ENCODE measurements at places on chromosomes 4 and X. TPM values are rescaled to one million over a fixed set of nuclear protein-coding genes. Genes with fewer than 3 reads are reported as not detected.

- no peak for DNase-seq
These were observed 512.7 kb upstream of the FAT1 start for GRCh38 chr4:187236209-187236890.

The TLR10 gene
- total RNA-seq: 48.5 TPM

DNA sequence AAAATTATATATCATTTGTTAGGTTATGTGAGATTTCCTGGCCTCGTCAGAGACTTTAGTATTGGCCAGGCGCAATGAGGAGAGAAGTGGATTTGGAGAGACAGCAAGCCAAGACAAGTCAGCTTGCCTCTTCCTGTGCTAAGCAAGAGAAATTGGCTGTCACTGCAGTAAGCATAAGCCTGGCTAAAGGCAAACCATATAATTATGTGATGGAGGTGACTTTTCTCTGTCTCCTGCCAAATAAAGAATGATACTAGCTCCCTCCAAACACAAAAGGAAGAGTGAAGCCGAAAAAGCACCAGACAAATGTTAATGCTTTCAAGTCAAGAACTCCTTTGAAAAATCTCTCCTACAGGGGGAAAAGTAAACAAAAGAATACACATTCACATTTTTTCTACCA lies 2246.0 kb downstream of the ARAP2 start:
- DNase-seq: no peak

- DNase-seq: no peak
These were observed 106.3 kb downstream of the LINC00632 start for GRCh38 chrX:140815868-140816267.

GRCh38 chr4:150578745-150579501 lies 3.0 kb upstream of the MAB21L2 start:
- DNase-seq: no peak

- no peak for DNase-seq
These were observed 154.2 kb downstream of the AMELX start for GRCh38 chrX:11447418-11447817.

DNA sequence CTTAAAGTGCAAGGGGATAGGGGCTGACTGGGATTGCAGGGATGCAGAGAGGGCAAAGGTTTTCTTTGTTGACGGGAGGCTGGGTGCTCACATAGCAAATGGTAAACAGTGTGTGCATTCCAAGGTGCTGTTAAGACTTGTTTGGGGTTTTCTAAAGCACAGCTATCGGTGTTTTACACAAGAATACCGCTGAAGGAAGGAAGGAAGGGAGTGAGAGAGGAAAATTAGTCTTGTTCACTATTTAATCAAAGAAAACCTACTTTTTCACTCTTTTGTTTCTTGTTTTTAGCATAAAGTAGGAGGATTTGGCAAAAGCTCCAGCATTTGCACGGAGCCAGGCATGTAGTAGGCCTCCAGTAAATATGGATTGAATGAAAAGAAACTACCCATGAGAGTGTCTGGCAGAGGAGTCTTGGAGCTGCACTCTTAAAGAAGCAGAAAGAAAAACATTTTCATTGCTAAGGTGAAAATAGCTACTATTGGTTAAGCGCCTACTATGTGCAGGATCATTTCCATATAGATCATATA lies 99.7 kb downstream of the FIP1L1 start:
- DNase-seq: no peak

- no peak for DNase-seq
These were observed 28.7 kb downstream of the SLC4A4 start for GRCh38 chr4:71367546-71367945.

GRCh38 chr4:8905773-8906667 lies 34.4 kb upstream of the HMX1 start:
- no peak for DNase-seq

DNA sequence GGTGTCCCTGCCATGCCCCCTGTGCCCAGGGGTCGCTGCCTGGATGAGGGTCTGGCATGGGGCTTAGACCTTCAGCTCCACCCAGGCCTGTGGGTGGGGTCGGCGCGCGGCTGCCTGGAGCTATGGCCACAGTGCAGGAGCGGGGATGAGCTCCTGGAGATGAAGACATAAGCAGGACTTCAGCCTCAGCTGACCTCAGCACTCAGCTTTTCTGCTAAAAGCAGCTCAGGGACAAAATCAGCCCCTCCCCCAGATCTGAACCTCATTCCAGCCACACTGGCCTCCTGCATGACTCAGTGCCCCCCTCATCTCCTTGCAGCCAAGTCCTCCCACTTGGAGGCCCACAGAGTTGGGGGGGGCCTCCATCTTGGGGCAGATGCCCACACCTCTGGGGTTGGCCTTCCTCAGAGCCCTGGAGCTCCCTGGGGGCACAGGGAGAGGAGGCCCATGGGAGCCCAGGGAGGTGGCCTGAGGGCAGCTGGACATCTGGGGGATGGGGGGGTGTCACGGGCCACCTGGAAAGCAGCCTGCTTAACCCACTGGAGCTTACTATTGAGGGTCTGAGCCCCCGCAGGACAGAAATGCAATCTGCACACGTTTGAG lies 19.4 kb upstream of the CPLX1 start:
- DNase-seq: no peak

- no peak for DNase-seq
These were observed 1441.6 kb upstream of the PCDH7 start for GRCh38 chr4:29278585-29278984.

The NAP1L3 gene
- total RNA-seq: not detected

DNA sequence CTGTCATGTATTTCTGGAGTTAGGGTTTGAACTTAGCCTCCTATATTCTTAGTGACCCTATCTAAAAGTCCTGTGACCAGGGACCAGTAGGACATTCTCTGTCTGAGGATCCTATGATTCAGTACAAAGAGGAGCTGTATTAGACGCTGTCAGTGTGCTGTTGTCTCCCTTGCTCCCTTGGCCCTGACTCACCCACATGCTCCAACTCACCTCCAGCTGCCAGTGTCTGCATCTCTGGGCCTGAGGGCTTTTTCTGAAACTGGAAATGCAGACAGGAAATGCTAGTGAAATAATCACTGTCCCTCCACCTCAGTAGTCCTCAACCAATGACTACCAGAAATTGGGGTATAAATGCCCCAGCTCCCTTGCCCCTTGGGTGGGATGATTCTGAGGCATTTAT lies 535.3 kb upstream of the RPS6KA3 start:
- no peak for DNase-seq

The RTL3 gene
- not detected for total RNA-seq

DNA sequence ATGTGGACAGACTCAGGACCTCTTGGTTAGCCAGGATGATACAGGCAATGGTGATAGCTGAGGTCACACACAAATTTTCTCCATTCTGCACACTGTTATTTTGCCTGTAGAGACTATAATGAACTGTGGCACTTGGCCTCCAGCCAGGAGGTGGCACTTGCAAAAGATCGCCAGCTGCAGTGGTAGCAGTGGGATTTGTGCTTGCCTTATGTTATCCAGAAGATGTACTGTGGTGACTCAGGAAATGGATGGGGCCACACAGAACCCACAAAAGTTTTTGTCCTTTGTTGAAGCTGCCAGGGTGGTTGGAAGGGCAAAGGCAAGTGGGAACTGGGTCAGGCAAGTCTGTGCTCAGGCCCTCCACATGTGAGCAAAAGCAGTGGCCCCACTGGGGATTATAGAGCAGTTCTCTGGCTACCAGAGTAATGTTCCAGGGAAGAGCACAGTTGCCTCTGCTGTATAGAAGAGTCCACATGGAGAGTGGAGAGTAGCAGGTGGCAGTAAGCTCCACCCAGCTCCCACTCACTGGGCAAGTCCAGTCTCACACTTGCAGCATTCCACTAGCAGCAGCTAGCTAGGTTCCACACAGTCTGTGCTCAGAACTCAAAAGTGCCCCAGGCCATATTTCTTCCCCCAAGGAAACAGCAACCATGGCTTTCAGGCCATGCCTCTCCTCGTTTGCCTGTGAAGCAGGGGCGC lies 5.9 kb upstream of the C4orf17 start:
- no peak for DNase-seq

The KCND1 gene
- total RNA-seq: 2.6 TPM

GRCh38 chr4:55347610-55348228 lies 1.7 kb downstream of the SRD5A3 start:
- DNase-seq: peak; percentile 63

The CNKSR2 gene
- not detected for total RNA-seq

DNA sequence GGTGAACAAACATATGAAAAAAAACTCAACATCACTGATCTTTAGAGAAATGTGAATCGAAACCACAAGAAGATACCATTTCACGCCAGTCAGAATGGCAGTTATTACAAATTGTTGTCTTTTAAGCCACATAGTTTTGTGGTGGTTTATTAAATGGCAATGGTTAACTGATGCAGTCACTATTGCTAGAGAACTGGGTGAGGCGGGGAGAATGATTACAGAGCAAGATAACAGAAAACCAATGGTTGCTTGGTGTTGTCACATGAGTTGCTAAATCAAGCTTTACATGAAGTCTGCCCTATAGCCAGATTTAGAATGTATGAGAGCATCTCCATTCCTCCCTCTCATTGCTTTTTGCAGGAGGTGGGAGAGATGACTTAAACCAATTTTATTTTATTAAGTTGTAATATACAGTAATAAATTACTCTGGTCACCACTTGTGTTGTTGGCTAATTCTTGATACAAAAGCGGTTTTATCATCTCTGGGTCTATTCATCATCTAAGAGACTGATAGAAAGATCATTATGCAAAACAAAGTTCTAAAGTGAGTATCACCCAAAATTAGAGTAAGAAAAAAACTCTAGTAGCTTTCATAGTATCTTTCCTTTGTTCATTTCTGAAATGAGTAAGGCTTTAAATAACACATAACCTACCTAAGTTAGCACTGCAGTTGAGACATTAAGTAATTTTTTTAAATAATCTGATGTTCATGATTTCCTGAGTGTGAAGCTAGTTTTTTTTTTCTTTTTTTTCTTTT lies 859.5 kb downstream of the STIM2 start:
- no peak for DNase-seq

DNA sequence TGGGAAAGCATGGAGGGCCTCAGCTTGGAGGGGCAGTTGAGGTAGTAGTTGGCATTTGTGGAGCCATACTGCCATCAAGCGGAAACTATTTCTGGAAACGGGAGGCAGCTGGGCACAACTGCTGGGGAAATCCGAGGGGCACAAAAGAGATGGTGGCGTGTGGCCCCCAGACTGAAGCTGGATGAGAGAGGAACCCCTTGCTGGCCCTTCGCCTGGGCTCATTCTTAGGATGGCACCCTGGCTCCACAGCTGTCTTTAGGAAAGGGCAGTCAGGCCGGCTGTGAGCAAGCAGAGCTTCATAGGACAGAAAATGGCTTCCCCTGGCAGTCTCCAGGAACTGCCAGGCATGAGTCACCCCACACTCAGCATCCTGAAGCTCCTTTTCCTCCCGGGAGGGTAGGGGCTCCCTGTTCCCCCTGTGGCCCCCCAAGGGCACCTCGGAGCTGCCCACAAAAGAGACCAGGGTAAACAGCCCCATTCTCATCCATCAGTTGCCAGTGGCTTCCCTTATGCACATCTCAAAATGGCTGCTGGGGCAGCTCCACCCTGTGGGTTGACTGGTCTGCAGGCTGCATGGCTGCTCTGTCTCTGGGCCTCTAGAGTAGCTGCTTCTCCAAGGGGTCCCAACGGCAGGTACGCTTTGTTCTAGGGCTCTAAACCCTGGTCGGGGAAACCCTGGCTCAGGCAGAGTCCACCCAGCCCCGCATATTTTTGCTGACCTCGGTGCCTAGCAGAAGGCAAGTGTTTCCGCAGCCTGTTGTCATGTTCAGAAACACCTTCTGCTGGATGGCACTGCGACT lies 64.7 kb downstream of the NBDY start:
- DNase-seq: peak; percentile 58

The UGT2B15 gene
- not detected for total RNA-seq

- DNase-seq: no peak
These were observed 61.1 kb downstream of the BANK1 start for GRCh38 chr4:101851672-101852071.

- DNase-seq: no peak
These were observed 11.5 kb upstream of the HMGB2 start for GRCh38 chr4:173345648-173346047.

GRCh38 chr4:185912779-185913178 lies 100.8 kb upstream of the SORBS2 start:
- DNase-seq: no peak

- DNase-seq: no peak
These were observed 66.0 kb upstream of the ADRA2C start for GRCh38 chr4:3700223-3700622.

- no peak for DNase-seq
These were observed 114.8 kb upstream of the NEIL3 start for GRCh38 chr4:177194906-177195305.

- peak; percentile 87 for DNase-seq
These were observed 25.5 kb downstream of the MOB1B start for GRCh38 chr4:70927502-70928137.

The PDGFRA gene
- total RNA-seq: not detected

DNA sequence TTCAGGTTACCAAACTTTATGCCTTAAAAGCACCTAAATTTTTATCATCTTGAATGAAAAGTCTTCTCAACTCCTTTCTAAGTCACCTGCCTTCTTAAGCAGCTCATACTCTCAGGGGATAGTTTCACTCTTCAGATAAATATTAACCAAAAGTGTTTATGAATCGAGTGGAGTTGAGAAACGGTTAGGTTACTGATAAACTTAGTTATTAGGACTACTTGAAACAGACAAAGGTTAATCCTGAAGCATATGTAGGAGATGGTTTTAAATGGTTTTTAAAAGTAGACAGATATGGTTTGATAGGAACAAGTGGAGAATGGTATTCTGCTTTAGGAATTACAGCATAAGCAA lies 32.8 kb downstream of the CLDN22 start:
- no peak for DNase-seq

GRCh38 chrX:5015451-5015850 lies 1213.2 kb downstream of the NLGN4X start:
- DNase-seq: no peak

The DIPK2B gene
- total RNA-seq: not detected

DNA sequence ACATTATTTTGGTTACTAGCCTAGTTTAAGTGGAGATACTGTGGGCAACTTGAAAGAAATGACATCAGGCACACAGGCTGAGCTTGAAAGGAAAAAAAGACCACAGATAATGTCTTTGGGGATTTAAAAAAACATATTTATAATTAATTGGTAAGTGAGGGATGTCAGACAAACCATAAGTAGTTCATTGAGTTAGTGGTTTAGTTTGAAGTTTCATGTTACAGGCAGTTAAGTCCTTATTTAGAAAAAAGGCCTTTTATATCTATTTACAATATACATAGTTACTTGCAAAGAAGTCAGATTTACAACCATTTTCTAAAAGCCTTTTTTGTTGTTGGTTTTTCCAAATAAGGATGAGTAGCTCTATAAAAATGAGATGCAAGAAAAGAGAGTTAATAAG lies 89.2 kb downstream of the CDS1 start:
- no peak for DNase-seq

- DNase-seq: no peak
These were observed 113.7 kb upstream of the ACTRT1 start for GRCh38 chrX:128165884-128166408.
